ENCODE measurements at places on chromosomes 5 and 9.

DNA sequence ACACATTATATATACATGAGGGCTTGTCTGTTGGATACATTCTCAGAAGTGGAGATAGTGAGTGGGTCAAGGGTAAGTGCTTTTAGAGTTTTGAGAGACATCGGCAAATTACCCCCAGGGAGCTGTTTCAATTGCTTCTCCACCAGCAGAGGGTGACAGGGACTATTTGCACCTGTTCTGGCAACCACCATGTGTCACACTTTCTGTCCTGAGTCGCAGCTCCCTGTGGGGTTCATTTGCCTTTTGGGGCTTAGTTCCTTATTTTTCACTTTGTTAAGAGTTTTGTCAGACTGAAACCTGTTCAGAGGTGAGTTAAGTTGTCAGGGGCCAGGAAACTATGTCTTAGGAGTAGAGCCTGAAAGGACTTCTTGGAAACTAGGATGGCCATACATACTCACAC is 20.1 kb upstream of the SLC36A1 start:
- no peaks in the 10 kb centered on the region for H3K4me1 ChIP-seq
- H3K27me3 ChIP-seq, result no peaks in the 10 kb centered on the region
- H3K27ac ChIP-seq, result no peak overlapping the region
- no peak overlapping the region for H3K4me3 ChIP-seq
- DNase-seq, result peak; percentile 10

DNA sequence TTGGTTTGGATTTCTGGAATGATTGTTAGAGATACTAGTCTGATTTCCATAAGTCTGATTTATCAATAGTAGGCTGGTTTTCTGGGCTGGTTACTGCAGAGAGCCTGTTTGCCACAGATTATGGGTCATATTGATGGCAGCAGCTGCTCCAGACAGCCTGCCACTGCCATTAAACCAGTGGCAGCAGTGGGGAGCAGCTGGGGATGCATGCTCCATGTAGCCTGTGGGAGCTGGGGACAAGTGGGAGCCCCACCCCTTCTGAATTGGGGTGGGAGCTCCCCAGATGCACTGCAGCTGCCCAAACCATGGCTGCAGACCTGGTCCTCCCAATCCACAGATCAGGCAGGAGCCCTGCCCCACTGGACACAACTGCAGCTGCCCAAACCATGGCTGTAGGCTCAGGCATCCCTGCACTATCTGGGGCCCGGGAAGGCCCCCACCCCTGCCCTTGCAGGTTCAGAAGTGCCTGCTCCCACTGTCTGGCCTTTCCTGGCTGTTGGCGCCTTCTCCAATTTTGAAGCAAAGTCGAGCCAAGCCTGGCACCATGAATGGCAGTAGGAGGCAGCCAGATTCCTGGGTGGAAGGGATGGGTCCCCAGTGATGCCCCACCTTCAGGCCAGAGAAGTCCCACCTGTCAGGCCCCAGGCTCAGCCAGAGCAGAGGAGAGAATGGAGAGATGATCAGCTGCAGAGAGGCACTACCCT is 402.9 kb upstream of the TYRP1 start:
- no peak overlapping the region for H3K27ac ChIP-seq
- DNase-seq, result no peak
- no peaks in the 10 kb centered on the region for H3K27me3 ChIP-seq
- no peak overlapping the region for H3K4me3 ChIP-seq

DNA sequence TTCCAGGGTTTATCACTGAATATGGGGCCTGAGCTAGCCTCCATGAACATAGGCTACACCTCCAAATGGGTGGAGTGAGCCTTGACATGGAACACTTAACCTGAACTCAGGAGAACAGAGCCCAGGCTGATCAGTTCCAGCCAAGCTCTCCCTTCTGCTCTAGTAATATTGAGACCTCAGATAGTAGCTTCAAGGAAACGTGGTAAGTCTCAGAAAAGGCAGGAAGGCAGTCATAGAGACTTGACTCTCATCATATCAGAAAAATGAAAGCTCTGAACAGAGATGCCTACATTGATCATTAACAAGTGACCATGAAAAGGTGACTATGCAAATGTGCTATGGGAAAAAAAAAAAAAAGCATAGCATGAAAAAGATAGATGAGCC is 40.5 kb upstream of the MYO10 start:
- H3K4me1 ChIP-seq, result no peaks in the 10 kb centered on the region
- H3K4me3 ChIP-seq, result no peak overlapping the region
- DNase-seq, result no peak
- H3K36me3 ChIP-seq, result no peaks in the 10 kb centered on the region

GRCh38 chr5:122385808-122386207 is 73.8 kb downstream of the SNCAIP start:
- DNase-seq, result no peak
- no peaks in the 10 kb centered on the region for H3K4me1 ChIP-seq
- H3K36me3 ChIP-seq, result no peaks in the 10 kb centered on the region
- H3K4me3 ChIP-seq, result no peak overlapping the region
- H3K27ac ChIP-seq, result no peak overlapping the region
- no peaks in the 10 kb centered on the region for H3K27me3 ChIP-seq

DNA sequence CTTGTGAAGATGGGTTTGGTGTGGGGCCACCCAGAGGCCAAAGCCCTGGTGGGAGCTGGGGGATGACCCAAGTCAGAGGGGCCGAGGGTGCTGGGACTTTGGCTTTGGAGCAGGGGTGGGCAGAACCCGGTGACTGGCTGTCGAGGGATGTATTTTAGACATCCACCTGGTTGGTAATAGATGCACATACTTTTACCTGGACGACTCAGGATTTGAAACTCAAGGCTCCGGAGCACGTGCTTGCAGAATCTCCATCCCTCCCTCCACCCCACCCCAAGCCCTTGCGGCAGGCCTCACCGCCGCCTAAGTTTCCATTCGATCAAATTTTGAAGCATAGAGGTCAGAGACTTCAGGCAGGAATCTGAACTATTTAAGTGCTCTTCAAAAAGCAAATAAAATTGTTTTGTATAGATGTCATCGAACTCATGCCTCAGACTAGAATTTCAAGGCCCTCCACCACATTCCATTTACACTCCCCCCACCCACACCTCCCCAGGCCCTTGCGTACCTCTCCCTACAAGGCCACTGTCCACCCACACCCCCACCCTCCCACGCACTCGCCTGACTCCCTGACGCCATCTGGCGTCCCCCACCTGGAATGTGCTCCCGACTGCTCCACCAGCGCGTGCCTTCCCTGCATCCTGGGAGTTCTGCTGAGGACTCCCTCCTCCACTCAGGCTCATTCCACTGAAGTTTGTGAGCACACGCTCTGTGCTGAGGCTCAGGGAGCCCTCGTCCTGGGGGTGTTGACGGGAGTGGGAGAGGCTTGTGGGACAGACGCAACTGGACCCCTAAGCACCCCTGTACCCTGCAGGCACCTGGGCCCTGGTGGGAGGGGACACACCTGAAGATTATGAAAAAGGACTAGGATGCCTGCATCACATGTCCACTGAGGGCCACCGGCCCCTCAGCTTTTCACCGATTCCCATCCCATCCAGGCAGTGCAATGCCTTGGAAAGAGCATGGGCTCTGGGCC is 56.4 kb upstream of the RPL26L1 start:
- no peaks in the 10 kb centered on the region for H3K27me3 ChIP-seq
- H3K4me1 ChIP-seq, result no peaks in the 10 kb centered on the region
- peaks cover 20% of the 10 kb centered on the region for H3K36me3 ChIP-seq

DNA sequence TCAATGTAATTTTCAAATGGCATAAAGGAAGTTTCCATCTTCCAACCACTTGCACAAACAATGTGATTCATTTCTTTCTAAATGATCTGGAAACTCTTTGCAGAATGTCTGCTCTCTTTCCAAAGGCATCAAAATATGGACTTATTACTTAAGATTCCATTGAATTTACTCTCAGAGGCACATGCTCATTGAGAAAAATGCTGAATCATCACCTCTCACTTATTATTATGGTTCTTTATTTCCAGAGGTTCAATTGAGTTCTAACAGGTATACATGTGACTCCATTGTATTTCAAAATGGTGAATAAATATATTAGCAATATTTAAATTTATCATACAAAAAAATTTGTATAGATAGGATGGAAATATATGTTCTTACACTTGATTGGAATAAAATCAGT is 1140.6 kb downstream of the EFNA5 start:
- no peak overlapping the region for H3K4me3 ChIP-seq
- no peak overlapping the region for H3K27ac ChIP-seq
- H3K4me1 ChIP-seq, result no peaks in the 10 kb centered on the region
- H3K27me3 ChIP-seq, result no peaks in the 10 kb centered on the region
- no peak for DNase-seq
- H3K36me3 ChIP-seq, result no peaks in the 10 kb centered on the region

GRCh38 chr5:179212870-179213269 is 132.4 kb downstream of the ADAMTS2 start:
- no peak for DNase-seq
- no peaks in the 10 kb centered on the region for H3K36me3 ChIP-seq
- H3K27ac ChIP-seq, result no peak overlapping the region
- H3K4me1 ChIP-seq, result no peaks in the 10 kb centered on the region

GRCh38 chr5:134149571-134150303 is 27.0 kb downstream of the SKP1 start:
- H3K27ac ChIP-seq, result no peak overlapping the region
- no peak overlapping the region for H3K4me3 ChIP-seq
- no peak for DNase-seq
- H3K36me3 ChIP-seq, result peaks cover 12% of the 10 kb centered on the region
- H3K4me1 ChIP-seq, result no peaks in the 10 kb centered on the region

DNA sequence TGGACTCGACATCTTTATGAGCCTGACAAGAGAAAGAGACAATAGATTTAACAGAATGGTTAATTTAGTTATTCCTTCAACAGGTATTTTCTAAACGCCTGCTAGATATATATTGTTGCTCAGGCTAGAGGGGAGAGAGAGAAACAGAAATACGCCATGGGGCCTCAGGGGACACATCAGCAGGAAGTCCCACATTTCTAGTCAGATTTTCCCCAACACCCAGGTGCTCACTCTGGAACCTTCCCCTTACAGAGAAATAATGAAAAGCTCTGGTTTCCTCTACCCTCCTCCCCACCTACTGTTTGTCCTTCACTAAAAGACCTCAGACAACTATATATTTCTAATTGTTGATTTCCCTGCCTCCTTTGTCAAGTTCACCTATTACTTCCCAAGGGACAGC is 130.3 kb upstream of the TBC1D2 start:
- no peak for DNase-seq
- H3K27me3 ChIP-seq, result no peaks in the 10 kb centered on the region
- no peak overlapping the region for H3K4me3 ChIP-seq
- H3K4me1 ChIP-seq, result no peaks in the 10 kb centered on the region

DNA sequence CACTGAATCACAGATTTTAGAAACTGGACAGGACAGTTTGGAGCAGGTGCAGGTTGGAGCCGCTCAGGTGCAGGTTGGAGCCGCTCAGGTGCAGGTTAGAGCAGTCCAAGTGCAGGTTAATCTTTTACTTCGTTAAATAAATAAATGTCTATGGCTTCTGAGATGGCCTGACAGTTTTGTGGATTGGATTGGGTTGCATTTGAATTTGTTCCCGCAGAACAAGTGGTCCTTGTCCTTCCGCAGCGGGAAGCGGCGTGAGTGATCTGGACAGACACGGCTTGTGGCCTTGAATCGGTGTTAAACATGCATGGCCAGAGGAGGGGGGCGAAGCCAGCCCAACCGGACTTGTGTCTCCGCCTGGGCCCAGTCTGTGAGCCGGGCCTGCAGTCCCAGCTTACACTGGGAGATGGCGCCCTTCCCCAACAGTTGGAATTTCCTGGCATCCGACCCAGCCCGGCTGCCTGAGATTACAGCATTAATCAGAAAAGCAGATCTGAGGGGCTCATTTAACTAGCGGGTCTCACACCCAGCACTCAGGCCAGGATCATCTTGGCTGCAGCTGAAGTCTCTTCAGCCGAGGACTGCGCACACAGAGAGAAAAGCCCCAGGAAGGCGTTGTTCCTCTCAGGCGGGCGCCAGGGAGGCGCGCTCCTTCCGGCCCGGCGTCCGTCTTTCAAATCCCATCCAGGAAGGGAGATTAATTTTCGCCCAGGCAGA is 1.5 kb upstream of the OLFM1 start:
- H3K27me3 ChIP-seq, result peaks cover 80% of the 10 kb centered on the region
- no peaks in the 10 kb centered on the region for H3K36me3 ChIP-seq
- no peak overlapping the region for H3K27ac ChIP-seq
- peaks cover 16% of the 10 kb centered on the region for H3K4me1 ChIP-seq
- H3K4me3 ChIP-seq, result no peak overlapping the region

GRCh38 chr5:171309276-171310211 is 496 bp downstream of the TLX3 start:
- no peaks in the 10 kb centered on the region for H3K36me3 ChIP-seq
- H3K27ac ChIP-seq, result no peak overlapping the region
- DNase-seq, result no peak
- peaks cover 60% of the 10 kb centered on the region for H3K27me3 ChIP-seq
- H3K4me3 ChIP-seq, result no peak overlapping the region
- H3K4me1 ChIP-seq, result no peaks in the 10 kb centered on the region

DNA sequence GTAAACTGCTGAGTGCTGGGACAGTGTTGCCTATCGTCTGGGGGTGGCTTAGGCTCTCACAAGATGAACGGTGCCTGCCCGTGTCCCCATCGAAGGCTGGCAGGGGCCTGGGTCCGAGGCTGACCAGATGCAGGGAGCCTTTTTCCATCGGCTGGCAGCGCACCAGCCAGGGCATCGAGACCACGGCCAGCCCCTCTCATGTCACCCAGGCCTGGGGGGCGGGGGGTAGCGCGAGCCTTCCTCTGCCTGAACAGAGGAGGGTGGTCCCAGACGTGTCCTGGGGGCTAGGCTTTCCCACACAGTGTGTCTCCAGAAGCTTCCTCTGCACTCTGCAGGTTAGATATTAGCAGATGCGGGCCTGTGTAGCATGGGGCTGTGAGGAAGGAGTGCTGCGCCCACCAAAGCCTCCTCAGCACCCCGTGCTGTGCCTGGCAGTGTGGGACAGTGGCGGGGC is 17.3 kb downstream of the FGD3 start:
- H3K4me1 ChIP-seq, result peaks cover 2% of the 10 kb centered on the region
- no peaks in the 10 kb centered on the region for H3K27me3 ChIP-seq
- peak overlapping the region; percentile 81 for H3K4me3 ChIP-seq

- DNase-seq, result peak; percentile 79
- no peak overlapping the region for H3K27ac ChIP-seq
- H3K36me3 ChIP-seq, result no peaks in the 10 kb centered on the region
- peaks cover 10% of the 10 kb centered on the region for H3K4me1 ChIP-seq
- H3K4me3 ChIP-seq, result no peak overlapping the region
These were observed 232.1 kb downstream of the ENC1 start for GRCh38 chr5:74408150-74409043.

DNA sequence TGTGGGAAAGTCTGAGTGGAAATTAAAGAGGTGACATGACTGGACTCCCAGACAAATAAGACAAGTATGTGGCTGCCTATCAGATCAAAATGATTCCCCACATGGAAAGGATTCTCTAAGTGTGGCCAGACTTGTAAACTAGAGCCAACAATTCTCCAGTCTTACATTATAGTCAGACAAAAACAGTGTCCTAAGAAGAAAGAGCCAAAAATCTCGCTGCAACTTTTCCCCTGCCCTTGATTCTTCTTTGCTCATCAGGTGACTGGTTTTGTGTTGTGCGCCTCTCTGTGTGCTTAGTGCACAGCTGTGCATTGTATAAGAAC is 164.2 kb upstream of the TARS1 start:
- H3K4me1 ChIP-seq, result peaks cover 6% of the 10 kb centered on the region
- H3K27me3 ChIP-seq, result no peaks in the 10 kb centered on the region
- no peaks in the 10 kb centered on the region for H3K36me3 ChIP-seq
- no peak overlapping the region for H3K27ac ChIP-seq

Data from common myeloid progenitor, CD34-positive (primary cell).